ENCODE measurements at places on chromosomes 1 and 21.

GRCh38 chr21:36288651-36289243 lies 31.2 kb upstream of the MORC3 start:
- DNase-seq, result no peak

GRCh38 chr1:95068956-95069709 lies 3.6 kb downstream of the ALG14 start:
- no peak for DNase-seq

GRCh38 chr1:162666006-162666645 lies 33.9 kb downstream of the DDR2 start:
- DNase-seq, result no peak

- no peak for DNase-seq
These were observed 97.5 kb downstream of the CLEC20A start for GRCh38 chr1:178399177-178399728.

- no peak for DNase-seq
These were observed 19.1 kb upstream of the MYOG start for GRCh38 chr1:203104789-203105390.

DNA sequence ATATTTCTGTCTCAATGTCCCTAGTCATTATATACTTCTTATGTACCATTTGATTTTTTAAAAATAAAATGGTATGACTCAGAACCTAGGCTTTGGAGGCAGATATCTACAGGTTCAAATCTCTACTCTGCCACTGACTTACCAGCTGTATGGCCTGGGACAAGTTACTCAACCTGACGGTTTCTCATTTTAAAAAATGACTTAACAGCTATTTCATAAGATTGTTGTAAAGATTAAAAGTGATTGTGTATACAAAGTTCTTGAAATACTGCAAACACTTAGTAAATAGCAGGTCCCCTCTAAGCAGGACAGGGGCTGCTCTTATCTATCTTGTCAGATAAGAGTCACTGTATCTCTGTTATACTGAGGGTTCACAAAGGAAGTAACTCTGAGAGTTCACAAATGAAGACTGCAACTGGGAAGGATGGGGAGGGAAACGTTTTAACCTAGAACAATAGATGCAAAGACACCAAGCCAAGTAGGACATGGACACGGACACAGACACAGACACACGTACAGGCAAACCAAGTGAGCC lies 2.6 kb downstream of the BCAR3 start:
- DNase-seq, result no peak

DNA sequence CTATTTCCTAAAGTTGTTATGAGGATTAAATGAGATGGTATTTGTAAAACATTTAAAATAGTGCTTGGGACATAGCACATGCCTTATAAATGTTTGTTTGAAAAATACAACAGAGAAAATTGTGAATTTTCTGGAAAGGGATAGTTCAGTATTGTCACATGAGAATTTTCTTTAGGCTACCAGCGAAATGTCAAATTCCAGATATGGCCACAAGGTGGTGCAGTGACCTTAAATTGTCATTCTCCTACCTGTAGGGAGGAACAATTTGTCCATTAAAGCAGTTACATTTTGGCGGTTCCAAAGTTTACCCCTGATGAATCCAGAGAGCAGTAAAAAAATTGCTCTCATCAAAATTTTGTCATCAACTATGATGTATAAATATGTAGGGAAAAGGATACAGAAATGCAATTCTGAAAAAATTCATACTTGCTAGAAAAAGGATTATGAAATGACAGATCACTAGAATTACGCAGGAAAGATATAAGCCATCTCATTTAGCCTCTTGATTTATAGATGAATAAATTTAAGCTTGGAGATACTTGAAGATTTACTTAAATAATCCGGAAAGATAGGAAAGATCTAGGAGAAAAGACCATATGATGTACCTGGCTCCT lies 50.2 kb upstream of the TSHB start:
- peak; percentile 41 for DNase-seq

DNA sequence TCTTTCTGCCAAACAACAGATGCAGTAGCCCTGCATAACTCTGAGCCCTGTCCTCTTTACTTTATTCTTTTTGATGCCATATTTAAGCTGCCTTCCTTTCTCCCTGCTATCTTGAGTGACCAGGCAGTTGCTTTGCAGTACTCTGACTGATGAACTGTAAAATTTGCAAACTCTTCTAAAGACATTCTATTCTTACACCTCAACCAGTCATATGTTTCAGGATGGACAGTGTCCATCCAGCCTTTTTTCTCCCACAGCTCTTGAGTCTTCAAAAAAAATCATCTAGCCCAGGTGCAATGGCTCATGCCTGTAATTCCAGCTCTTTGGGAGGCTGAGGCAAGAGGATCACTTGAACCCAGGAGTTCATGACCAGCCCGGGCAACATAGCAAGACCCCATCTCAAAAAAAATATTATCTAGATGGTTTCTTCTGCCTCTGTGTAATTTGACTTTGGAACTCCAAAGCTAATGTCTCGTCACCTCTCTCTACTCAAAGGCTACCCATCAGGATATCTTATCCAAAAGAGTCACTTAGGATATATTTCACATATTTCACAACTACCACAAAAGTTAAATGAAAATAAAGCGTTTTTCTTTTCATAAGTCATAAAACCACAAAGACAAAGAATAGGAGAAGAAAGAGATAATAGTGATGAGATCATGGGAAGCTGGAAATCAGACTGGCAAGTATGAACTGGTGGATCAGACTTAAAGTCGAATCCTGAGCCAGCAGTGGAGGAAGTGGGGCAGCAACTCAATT lies 54.6 kb upstream of the IPO9 start:
- no peak for DNase-seq

DNA sequence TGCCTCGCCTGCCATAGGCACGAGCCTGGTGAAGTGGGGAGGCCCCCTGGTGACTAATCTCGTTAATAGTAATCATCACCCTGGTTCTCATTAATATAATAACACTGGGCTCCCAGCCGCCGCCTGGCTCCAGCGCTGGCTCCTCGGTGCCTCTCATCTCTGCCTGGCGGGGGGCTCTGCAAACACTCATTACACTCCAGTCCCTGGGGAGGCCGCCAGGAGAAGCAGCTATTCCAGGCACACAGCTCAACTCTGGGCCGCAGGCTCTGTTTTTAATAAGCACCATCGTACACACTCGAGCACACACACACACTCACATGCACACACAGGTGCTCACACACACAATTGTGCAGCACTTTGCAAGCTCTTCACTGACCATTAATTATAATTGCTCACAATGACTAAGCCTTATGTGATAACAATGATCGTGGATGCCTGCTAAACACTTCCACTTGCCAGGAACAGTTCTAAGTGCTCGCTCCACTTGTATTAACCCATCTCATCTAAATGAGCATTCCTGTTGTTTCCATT lies 52.2 kb downstream of the SDC3 start:
- no peak for DNase-seq

GRCh38 chr1:187696073-187696472 lies 867.3 kb downstream of the PLA2G4A start:
- DNase-seq, result no peak

- no peak for DNase-seq
These were observed 478.5 kb upstream of the DEPDC1 start for GRCh38 chr1:68975212-68975933.

- DNase-seq, result no peak
These were observed 38.8 kb downstream of the POFUT2 start for GRCh38 chr21:45248893-45249381.

- no peak for DNase-seq
These were observed 559 bp downstream of the BACH1 start for GRCh38 chr21:29299046-29299915.

GRCh38 chr1:56216218-56216617 lies 363.1 kb downstream of the PLPP3 start:
- DNase-seq, result no peak

DNA sequence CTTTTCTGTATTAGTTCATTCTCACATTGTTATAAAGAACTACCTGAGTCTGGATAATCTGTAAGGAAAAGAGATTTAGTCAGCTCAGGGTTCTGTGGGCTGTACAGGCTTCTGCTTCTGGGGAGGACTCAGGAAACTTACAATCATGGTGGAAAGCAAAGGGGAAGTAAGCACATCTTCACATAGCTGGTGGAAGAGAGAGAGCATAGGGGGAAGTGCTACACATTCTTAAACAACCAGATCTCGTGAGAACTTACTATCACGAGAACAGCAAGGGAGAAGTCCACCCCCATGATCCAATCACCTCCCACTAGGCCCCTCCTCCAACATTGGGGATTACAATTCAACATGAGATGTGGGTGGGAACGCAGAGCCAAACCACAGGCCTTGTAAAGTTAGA lies 37.9 kb upstream of the AHCTF1 start:
- no peak for DNase-seq

- DNase-seq, result no peak
These were observed 483.6 kb downstream of the LTN1 start for GRCh38 chr21:28509031-28509430.

- no peak for DNase-seq
These were observed 215.3 kb downstream of the SDCCAG8 start for GRCh38 chr1:243471026-243471685.

GRCh38 chr1:38815903-38816627 lies 43.5 kb downstream of the RRAGC start:
- DNase-seq, result no peak

GRCh38 chr1:61674221-61674620 lies 50.7 kb downstream of the TM2D1 start:
- DNase-seq, result no peak

DNA sequence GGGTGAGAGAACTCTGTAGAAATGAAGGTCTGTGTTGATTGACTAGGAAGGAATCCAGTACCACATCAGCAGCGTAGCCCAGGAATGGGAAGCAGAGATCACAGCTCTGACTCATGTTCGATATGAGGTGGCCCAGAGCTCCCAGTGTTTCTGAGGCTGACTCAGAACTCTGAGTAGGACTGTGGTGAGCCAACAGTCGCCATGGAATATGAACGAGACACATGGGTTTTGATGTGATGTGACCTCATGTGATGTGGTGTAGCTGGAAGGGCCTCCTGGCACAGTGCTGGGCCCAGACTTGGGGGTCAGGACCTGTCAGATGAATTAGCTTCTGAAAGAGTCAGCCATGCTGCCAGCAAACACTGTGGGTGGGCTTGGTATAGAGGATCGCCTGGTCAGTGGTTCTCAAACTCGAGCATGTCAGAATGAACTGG lies 237.0 kb downstream of the MRPL39 start:
- peak; percentile 96 for DNase-seq

GRCh38 chr21:36229181-36229580 lies 72.6 kb downstream of the DOP1B start:
- DNase-seq, result no peak

DNA sequence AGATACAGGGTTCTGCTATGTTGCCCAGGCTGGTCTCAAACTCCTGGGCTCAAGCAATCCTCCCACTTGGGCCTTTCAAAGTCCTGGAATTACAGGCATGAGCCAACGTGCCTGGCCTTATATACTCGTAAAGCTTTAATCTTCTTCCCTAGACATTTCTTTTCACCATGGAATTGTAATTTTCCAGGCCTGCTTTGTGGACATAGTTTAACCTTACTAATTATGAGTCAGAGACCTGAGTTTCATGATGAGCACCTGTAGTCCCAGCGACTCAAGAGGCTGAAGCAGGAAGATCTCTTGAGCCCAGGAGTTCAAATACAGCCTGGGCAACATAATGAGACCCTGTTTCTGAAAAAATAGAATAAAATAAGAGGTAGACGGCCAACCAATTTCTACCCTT lies 12.3 kb downstream of the PATJ start:
- no peak for DNase-seq

GRCh38 chr1:226631229-226632000 lies 82.9 kb downstream of the STUM start:
- DNase-seq, result no peak

GRCh38 chr1:36542962-36543515 lies 60.3 kb upstream of the CSF3R start:
- no peak for DNase-seq

DNA sequence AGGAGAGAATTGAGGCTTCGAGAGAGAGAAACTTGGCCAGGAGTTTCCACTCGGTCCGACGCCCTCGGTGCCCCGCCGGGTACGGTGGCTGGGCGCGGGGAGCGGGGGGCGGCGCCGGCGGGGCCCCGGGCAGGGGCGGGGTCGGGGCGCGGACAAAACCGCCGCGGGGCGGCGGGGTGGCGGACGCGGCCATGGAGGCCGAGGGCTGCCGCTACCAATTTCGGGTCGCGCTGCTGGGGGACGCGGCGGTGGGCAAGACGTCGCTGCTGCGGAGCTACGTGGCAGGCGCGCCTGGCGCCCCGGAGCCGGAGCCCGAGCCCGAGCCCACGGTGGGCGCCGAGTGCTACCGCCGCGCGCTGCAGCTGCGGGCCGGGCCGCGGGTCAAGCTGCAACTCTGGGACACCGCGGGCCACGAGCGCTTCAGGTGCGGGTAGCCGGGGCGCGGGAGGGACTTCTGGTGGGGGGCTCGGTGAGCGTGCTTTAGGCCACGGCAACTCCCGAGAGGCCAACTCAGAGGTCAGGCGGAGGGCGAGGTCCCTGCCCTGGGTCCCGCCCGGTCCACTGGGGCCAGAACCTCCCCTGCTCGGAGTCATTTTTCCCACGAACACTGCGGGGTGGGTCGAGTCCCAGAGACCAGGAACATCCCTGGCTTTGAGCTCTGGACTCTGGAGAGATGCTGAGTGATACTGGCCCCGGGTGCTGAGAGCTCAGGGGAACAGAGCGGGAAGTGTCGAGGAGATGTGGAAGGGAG lies 431 bp downstream of the RAB42 start:
- DNase-seq, result no peak

- DNase-seq, result no peak
These were observed 27.6 kb upstream of the CNN3 start for GRCh38 chr1:94954263-94955220.

DNA sequence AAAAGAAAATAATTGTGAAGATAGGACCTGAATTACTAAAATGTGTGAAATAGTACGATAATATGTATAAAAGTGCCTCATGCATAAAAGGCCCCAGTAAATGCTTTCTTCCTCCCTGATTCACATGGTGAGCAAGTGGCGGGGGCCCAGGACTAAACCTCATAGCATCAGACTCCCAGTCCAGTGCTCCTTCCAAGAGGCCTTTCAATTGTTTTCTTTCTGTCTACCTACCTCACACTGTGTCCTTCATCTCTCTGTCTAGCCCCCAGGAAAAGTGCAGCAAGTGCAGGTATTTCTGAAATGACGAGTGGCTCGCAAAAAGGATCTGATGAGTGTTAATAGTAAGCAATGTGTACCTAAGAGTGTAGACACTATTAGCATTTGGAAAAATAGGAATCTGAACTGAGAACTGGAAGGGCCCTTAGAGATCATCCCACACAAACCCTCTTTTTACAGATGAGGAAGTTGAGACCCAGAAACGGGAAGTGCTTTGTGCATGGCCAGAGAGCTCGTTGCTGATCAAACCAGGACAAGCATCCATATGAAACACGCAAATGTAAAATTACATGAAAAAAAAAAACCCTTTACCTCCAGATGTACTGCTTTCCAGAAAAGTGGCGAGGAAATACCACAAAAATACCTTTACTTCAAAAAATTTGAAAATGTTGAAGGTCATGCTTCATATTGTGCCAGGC lies 118.2 kb upstream of the HOOK1 start:
- DNase-seq, result no peak

GRCh38 chr1:224497714-224498573 lies 63.3 kb upstream of the WDR26 start:
- peak; percentile 59 for DNase-seq

DNA sequence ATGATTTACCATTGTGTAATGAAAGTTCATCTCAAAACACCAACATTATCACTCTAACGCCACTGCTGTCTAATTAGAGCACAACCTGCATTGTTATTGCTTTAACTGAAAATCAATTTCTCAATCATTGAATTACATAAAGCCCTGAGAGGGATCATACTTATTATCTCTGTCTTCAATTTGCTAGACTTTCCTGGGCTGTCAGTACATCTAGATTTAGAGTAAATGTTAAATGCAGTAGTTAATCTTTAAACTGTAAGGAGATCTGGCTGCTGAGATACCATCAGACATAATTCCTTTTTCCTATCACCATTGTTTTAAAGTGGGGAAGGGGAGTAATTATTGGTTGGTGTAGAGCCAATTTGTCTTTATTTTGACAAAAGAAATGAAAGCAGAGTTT lies 1995.1 kb downstream of the MRPL39 start:
- no peak for DNase-seq
